ENCODE measurements at places on chromosomes 3 and 15.
A peak's percentile ranks its signal among the peaks of the same experiment; 100 is the strongest.

DNA sequence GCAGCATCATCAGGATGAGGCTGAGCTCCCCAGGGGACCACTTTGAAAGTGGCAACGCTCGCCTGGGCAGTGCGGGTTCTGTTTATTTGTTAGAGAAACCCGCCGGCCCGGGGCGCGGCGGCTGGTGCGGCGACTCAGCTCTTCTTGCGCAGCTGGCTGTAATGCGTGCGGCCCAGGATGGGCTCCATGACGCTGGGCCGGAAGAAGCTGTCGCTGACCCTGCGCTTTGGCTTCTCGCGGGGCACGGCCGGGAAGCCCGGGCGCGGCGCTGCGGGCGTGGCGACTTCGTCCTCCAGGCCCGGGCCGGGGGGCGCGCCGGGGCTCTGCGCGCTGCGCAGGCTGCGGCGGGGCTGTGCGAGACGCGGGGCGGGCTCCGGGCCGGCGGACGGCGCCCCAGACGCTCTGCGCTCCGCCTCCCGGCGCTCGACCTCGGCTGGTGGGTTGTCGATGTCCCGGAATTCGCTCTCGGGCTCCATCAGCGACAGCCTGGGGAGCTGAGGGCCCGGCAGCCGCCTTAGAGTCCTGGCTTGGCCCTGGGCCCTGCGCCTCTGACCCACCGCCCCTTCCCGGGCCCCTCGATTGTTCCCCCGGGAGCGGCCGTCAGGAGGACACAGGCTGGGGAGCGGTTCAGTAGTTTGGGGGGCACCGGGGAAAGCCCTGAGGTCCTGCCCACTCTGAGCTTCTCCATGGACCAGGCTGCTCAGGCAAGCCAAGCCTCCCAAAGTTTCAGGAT lies 10.3 kb upstream of the KIF7 start:
- no peak for DNase-seq

- DNase-seq: peak; percentile 44
These were observed 55.0 kb downstream of the TMEM44 start for GRCh38 chr3:194577986-194578905.

GRCh38 chr3:45548681-45549075 lies 45.9 kb upstream of the LIMD1 start:
- DNase-seq: no peak

DNA sequence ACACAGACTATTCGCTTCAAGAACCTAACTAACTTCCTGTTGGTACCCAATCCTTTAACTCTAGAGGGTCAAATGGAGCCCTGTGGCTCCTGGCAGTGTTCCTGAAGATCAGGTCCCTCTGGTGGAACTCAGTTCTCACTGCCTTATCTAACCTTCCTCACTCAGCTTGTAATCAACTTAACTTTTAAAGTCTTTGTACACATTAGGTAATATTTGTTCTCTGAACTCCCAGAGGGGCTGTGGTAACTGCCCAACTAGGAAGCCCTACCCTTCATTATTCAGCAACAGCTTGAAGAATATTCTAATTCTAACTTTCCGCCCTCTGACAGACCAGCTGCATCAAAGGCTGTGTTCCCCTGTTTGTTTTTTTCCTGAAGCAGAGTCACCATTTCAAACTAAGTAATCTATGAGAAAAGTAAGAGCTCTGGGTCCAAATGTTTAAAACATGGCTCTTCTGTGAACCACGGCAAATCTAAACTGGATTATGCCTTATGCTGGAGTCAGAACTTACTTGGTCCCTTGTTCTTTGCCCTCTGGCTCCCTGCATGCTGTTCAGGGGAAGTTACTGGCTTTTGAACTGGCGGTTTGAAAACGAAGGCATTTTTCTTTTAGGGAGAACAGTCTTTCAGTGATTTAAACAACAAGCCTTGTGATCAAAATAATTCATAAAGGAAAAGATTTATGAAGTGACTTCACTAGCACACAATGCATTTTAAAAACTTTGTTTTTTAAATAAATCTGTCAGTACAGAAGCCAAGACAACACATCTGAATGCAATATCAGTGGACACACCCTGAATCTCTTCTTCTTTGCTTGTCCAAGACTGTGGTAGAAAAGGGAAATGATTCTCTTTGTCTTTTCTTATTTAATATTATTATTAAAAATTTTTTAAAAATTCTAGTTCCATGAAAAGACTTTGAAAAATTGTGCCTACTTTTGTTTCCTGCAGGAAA lies 365.6 kb downstream of the TIGIT start:
- no peak for DNase-seq

- DNase-seq: no peak
These were observed 5.6 kb downstream of the CHRNA3 start for GRCh38 chr15:78615151-78615589.

DNA sequence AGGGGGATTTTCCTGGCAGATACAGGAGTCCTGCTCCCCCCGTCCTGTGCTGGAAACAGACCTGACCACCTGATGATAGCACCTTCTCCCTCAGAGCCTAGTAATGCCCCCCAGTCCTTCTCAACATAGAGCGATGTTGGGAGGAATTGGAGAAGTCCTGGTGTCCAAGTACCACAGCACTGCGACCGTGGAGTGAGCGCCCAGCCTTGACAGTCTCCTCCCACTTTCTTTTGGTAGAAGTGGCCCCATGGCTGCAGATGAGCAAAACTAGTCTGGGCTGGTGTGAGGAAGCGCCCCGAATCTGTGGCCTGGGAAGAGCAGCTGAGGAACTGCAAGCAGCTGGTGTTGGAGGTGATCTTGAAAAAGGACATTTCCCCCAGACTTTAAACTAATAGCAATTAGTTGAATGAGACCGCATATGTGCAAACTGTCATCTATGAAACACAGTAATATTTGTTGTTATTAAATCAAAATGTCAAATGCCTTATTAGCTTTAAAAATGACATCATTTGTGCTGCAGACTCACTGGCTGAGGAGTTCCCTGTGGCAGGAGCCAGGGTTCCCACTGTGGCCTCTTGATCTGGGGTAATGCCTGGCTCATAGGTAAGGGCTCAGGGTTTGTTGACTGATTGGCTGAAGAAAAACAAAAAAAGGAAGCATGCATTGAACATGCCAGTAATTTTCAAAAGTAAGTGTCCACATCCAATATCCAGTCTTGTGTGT lies 121.8 kb downstream of the CACNA2D3 start:
- no peak for DNase-seq

- no peak for DNase-seq
These were observed 32.0 kb downstream of the KCNMB2 start for GRCh38 chr3:178568155-178568731.

GRCh38 chr3:77566055-77566454 lies 526.2 kb downstream of the ROBO2 start:
- no peak for DNase-seq

DNA sequence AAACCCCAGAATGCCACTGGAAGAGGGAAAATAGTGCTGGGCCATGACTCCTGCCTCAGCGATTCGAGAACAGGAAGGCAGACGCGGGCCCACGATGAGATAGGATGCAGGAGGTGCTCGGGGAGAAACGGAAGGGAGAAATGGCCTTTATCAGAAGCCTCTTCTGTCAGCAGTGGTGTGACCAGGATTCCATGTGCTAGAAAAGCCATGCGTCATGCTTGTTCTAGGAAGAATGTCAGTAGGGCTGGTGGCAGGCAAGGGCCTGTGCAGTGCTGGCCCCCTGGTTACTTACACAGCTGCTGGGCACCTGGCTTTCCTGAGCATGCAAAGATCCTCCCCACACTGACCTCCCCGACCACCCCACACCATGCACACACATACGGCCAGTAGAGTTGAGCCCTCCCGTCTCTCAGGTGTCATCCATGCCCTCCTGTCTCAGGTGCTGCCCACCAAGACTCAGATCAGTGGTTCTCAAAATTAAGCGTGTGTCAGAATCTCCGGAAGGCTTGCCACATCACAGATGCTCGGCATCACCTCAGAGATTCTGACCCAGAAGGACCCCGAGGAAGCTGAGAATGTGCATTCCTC lies 106.7 kb downstream of the ADAMTS17 start:
- no peak for DNase-seq

GRCh38 chr15:20409247-20409646 lies 132.4 kb downstream of the GOLGA6L6 start:
- no peak for DNase-seq

- DNase-seq: no peak
These were observed 317.1 kb downstream of the ARRDC4 start for GRCh38 chr15:98277602-98278001.

- DNase-seq: no peak
These were observed 11.5 kb downstream of the PLXND1 start for GRCh38 chr3:129594907-129595390.

GRCh38 chr15:69893863-69894262 lies 203.9 kb downstream of the TLE3 start:
- no peak for DNase-seq

DNA sequence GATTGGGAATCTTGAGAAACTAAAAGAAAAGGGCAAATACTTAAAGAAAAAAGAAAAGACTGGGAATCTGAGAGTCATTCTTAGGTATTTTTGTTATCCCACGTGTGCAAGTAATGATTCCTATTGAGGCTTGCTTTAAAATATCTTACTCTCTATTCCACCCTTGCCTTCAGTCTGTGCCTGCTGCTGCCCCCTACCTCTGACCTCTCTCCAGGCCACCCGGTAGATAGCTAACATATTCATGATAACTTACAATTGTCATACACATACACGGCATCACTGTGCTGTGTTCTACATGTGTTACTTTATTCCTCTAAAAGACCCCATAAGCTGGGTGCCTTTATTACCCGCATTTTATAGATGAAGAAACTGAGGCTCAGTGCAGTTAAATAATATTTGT lies 27.8 kb upstream of the ATP13A3 start:
- no peak for DNase-seq

DNA sequence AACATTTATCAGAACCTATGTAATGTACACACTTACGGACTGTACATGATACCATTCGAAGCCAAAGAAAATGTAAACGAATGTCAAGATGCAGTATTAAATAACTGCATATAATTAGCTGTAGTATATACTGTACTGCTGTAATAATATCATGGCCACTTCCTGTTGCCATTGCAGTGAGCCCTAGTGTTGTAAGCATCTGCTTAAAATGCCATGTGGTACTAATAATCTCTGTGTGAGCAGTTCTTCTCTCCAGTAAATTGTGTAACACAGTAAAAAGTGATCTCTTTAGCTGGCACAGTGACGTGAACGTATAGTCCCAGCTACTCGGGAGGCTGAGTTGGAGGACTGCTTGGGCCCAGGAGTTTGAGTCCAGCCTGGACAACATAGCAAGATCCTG lies 8.6 kb downstream of the SPG11 start:
- no peak for DNase-seq

DNA sequence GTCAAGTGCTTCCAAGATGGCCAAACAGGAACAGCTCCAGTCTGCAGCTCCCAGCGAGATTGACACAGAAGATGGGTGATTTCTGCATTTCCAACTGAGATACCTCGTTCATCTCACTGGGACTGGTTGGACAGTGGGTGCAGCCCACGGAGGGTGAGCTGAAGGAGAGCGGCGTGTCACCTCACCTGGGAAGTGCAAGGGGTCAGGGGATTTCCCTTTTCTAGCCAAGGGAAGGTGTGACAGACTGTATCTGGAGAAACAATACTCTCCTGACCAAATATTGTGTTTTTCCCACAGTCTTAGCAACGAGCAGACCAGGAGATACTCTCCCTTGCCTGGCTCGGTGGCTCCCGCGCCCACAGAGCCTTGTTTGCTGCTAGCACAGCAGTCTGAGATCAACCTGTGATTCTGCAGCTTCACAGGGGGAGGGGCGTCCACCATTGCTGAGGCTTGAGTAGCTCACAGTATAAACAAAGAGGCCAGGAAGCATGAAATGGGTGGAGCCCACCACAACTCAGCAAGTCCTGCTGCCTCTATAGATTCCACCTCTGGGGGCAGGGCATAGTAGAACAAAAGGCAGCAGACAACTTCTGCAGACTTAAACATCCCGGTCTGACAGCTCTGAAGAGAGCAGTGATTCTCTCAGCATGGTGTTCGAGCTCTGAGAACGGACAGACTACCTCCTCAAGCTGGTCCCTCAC lies 293.5 kb upstream of the SUCLG2 start:
- DNase-seq: peak; percentile 58

- DNase-seq: no peak
These were observed 130.1 kb upstream of the STAC start for GRCh38 chr3:36250191-36250590.

- DNase-seq: no peak
These were observed 1.2 kb downstream of the GABRB3 start for GRCh38 chr15:26771578-26772153.

DNA sequence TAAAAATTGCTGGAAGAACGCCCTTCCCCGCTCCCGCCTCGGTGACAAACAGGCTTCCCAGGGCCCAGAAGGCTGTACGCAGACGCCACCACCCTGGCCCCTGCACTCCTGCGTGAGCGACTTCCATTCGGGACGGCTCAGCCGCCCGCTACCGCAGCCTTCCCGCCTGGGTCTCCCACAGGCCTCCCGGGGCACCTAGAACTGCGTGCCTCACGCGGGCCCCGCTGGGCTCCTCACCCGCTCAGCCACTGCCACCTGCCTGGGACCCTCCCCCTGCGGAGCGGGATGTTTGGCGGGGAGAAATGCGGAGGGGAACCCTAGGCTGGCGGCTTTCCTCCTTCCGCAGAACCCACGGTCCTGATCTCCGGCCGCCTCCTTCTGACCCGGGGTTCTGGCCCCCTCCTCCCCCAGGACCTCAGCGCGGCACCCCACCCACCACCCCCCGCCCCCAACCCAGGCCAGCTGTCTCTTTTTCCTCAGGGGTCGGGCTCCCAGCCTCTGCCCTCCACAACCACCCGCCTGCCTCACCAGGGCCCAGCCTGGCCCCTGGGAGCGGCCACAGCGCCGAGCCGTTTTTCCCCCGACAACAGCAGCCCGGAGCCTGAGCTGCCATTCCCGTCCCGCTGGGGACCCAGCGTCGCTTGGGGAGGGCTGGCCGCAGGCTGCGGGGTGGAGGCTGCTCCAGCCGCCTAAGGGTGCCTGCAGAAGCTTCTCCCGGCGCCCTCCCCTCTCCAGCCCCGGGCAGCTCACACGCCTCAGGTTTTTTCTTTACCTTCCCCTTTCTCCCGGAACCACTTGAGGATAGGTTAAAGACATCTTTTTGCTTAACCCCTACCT lies 27.6 kb upstream of the RAB7A start:
- DNase-seq: peak; percentile 36

DNA sequence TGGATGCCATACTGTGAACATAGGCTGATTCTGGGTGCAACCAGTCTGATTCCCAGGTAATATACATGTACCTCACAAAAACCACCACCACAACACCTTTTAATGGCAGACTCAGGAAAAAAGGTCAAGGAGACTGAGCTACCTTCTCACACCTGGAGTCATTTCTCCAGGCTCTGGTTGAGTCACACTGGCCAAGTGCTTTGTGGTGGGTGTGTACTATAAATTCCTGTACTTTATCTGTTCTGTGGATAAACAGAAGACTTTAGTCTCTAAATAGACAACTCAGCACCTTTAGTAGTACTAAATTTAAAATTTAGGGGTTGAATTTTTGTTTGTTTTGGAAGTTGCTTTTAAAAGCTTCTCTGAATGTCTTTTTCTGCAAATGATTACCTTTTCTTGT lies 46.7 kb downstream of the TOP2B start:
- no peak for DNase-seq

GRCh38 chr15:71088683-71089082 lies 26.6 kb upstream of the THSD4 start:
- DNase-seq: no peak
